ENCODE measurements at places on chromosomes 11 and 22. TPM values are rescaled to one million over a fixed set of nuclear protein-coding genes. Genes with fewer than 3 reads are reported as not detected.

Gene LRP5
- 67.2 TPM for polyA plus RNA-seq

Gene SREBF2
- polyA plus RNA-seq = 99.3 TPM

Gene PRG2
- polyA plus RNA-seq = 1.7 TPM

Gene OR52E8
- polyA plus RNA-seq = not detected

Gene MYO7A
- polyA plus RNA-seq = 3.2 TPM

Gene SEC14L3
- polyA plus RNA-seq = not detected

Gene NAALAD2
- polyA plus RNA-seq = 3.8 TPM

Gene SPTBN2
- 16.2 TPM for polyA plus RNA-seq

Gene ABTB2
- polyA plus RNA-seq = 8.5 TPM
